ENCODE measurements at places on chromosomes 6 and 20. TPM values are rescaled to one million over a fixed set of nuclear protein-coding genes. Genes with fewer than 3 reads are reported as not detected.

DNA sequence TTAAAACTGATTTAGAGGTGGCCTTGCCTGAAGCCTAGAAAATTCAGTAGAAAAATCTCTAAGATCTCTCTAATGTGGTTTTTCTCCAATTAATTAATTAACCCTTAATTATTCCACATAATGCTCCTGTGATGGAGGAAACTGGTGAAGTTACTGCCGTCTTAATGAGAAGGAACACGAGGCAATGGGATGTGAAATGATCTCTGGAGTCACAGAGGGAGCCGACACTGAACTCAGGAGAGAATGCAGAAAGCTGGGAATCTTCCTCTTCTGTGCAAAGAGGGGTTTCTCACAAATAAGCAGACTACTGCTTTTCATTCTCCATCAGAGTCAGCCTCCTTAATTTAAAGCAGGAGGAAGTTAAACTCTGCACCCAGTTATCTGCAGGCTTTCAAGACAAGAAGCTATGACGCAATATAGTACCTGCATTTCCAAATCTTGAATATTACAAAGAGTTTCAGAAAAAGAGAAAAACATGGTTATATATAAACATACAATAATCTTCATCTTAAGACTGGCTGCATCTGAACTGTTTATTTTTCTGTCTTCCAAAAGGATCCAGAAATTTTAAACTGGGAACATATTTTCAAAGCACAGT is 18.1 kb upstream of the SNRPB2 start:
- DNase-seq, result no peak

DNA sequence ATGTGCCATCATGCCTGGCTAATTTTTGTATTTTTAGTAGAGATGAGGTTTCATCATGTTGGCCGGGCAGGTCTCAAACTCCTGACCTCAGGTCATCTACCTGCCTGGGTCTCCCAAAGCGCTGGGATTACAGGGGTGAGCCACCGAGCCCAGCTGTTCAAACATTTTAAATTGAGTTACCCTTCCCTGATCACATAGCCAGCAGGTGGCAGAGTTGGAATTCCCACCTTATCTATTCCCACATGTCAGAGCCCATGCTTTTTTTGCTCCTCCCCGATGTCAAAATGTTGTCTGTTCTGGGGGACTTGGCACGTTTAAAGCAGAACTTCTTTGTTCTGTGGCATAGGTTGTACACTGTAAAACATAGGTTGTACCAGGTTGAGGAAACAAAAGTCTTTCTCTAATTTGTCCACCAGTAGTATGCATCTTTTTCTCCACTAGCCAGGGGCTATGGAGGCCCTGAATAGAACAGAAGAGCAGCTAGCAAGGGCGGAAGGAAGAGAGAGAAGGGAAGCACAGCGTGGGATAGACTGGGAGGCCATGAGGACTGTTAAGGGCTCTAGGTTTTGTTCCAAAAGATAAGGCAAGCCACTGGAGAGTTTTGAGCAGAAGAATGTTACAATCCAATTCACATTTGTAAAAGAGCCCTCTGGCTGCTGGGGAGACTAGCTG is 7.3 kb upstream of the LBP start:
- peak; percentile 46 for DNase-seq

- DNase-seq, result peak; percentile 38
These were observed 161.0 kb downstream of the ASCC3 start for GRCh38 chr6:100719883-100720682.

The PACRG gene
- total RNA-seq, result not detected

The TSPO2 gene
- not detected for total RNA-seq

The WFDC12 gene
- not detected for total RNA-seq

- no peak for DNase-seq
These were observed 155.3 kb downstream of the JARID2 start for GRCh38 chr6:15401120-15401519.

DNA sequence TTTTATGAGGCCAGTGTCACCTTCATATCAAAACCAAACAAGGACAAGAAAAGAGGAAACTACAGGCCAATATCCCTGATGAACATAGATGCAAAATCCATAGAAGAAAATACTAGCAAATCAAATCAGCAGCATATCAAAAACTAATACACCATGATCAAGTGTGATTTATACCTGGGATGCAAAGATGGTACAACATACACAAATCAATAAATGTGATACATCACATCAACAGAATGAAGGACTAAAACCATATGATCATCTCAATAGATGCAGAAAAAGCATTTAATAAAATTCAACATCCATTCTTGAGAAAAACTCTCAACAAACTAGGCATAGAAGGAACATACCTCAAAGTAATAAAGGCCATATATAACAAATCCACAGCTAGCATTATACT is 8.1 kb upstream of the GINM1 start:
- DNase-seq, result no peak

DNA sequence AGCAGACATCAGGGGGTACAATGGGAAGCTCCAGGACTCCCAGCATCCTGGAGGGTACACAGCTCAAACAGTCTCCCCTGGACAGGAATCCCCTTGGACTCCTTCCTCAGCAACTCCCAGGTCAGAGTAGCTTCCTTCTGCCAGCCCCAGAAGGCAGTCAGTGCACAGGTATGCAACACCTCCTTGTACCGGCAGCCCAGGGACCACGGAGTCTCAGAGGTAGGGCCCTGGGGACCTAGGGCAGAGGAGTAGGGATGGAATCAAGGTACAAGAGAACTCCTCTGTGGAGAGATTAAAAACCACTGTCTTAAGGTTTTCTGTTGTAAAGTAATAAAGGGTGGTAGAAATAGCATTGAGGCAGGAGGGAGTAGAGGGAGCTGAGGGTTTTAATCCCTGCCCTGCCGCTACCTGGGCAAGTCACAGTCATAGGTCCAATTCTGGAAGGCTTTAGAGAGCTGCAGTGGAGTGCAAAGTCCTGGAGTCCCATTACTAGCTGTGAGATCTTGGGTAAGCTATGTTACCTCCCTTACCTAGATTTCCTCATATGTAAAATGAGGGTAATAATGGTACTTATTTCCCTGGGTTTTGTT is 7.5 kb downstream of the TP53TG5 start:
- DNase-seq, result no peak

The CLPSL1 gene
- not detected for total RNA-seq

All from RPMI7951 (cell line).